Left lung (tissue), 14 donors: ENCODE measurements at places on chromosomes 4 and X.

GRCh38 chrX:112120721-112121120 is 38.1 kb upstream of the TRPC5 start:
- peak; percentile 34 for DNase-seq

DNA sequence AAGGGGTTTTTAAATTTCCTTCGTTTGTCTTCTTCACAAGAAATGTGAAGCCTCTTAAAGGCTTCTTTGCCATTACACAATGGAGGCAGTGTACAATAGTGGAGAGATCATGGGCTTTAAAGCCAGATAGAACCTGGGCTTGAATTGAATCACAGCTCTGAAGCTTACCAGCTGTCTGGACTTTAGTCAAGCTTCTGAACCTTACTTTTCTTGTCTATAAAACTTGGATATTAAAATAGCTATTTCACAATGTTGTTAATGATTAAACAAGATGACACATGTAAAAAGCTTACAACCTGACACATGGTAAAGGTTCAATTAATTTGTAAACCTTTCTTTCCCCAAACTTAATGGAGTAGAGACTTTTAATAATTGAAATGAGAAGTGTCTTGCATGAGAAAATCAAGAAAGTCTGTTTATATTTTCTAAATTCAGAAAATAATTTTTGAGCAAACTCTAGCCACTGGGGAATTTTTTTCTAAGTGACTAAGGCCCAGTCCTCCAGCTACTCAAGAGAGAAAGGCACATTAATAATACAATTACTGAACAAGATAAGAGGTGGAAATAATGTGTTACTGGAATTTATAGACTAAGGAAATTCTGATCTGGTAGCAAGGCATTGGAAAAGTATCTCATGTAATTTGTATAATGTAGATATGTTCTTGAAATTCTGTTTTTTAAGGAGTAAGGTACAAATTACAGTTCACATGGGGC is 21.7 kb upstream of the TBC1D8B start:
- DNase-seq = no peak

DNA sequence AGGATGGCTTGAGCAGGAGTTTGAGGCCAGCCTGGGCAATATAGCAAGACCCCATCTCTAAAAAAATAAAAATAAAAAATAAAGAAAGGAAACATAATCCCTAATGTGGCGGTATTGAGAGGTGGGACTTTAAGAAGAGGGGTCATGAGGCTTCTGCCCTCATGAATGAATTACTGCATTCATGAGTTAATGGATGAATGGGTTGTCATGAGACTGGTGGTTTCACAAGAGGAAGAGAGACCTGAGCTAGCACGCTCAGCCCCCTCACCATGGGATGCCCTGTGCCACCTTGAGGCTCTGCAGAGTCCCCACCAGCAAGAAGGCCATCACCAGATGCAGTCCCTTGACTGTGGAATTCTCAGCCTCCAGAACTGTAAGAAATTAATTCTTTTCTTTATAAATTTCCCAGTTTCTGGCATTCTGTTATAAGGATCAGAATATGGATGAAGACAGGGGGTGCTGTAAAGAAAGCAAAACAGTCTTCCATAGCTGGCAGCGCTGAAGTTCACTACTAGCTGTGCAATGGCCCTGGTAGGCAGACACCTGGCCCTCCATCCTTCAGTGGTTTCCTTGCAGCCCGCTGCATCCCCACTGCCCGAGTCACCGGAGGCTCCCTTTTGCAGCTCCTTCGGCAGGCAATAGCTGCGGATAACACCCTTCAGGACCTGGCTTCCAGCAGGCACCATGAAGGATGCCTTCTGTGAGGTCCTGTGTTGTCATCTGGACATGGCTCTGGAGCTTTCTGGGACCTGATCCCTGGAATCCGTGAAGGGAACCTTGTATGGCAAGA is 44.8 kb upstream of the NSG1 start:
- no peak for DNase-seq

- DNase-seq = no peak
Observed at GRCh38 chr4:146567396-146567795, 45.7 kb upstream of the SLC10A7 start.

GRCh38 chrX:150544835-150545770 is 23.3 kb upstream of the MTM1 start:
- DNase-seq = no peak

GRCh38 chr4:102420563-102421398 is 75.5 kb upstream of the SLC39A8 start:
- peak; percentile 24 for DNase-seq

- DNase-seq = no peak
Observed at GRCh38 chrX:112664924-112665323, 14.8 kb downstream of the LHFPL1 start.

DNA sequence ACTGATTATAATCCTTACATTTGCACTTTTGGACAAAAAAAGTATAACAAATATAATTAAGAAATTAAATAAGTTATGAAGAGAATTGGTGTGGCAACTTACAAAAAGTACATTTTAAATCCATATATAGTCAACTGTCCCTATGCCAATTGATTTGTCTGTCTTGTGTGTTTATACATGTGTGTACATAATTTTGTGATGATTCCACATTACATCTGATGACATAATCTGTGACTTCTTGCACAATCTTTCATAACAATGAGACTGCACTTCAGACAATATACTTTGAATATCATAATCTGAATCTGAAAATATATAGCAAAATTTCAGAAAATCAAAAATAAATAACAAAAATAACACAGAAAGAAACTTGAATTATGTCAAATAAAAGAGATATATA is 953.4 kb downstream of the FAT4 start:
- no peak for DNase-seq

- DNase-seq = no peak
Observed at GRCh38 chr4:101678180-101678579, 112.3 kb upstream of the BANK1 start.

DNA sequence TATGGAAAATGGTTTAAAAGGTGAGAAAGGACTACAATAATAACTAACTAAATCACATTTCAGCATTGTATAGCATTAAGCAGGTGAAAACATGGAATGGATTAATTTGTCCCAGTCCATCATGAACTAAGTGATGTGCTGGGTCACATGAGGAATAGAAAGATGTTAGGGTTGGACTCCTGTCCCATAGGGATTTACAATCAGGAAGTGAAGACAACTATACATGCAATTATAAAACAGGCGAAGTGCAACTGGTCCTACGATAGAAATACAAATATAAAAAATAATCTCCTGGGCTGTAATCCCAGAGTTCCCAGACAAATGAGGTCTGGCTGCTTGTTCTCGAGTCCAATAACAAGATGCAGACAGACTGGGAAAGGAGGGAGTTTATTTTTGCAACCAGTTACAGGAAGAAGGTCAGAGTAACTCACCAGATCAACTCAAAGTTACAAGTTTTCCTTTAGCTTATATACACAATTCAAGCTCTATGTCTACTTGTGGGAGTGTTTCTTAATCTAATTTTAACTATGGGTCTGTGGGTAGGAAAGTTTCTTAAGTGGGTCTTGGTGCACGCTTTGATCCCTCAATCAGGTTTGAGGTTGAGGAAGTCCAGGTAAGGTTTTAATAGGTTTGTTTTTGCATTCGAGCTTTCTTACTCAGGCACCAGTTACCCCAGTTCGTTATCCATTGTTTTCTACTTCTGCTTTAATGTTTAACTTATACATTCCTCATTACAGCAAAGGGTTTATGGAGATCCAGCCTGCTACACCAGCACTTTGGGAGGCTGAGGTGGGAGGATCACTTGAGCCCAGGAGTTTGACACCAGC is 50.1 kb downstream of the IGFBP7 start:
- DNase-seq = no peak

- DNase-seq = no peak
Observed at GRCh38 chr4:152436384-152436783, 99.5 kb downstream of the FBXW7 start.

DNA sequence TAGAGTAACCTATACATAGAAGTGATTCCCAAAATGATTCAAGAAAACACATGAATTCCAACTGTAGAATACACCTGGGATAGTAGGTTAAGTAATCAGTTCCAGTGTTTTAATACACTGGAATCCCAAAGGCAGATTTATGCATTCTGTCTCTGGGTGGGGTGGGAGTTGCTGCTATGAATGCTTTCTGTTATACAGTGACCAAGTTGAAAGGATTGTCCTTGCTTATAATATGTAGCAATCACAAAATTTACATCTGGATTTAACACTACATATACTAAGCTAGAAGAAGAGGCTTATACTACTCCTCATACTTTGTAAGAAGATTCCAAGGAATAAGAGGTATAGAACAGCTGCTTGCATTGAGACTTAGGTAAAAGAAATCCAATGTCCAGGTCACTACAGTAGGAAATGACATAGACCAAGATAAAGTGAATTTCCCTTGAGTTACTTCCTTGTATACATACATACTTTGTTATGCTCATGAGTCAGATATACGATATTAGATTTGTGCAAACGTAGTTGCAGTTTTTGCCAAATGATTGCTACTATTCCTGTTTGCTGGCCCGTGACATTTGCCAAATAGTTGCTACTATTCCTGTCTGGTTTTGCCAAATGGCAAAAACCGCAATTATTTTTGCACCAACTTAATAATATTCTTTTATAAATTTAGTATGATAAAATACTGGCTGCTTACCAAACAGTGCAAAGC is 210.5 kb upstream of the DIAPH2 start:
- no peak for DNase-seq

- peak; percentile 10 for DNase-seq
Observed at GRCh38 chr4:119982756-119983155, 83.9 kb downstream of the MAD2L1 start.

GRCh38 chrX:47232803-47233332 is at the start of gene USP11:
TSS of gene USP11 (plus strand) at chrX:47233009. CDS start at chrX:47233044, 35 bp downstream.
- DNase-seq = peak; percentile 47

DNA sequence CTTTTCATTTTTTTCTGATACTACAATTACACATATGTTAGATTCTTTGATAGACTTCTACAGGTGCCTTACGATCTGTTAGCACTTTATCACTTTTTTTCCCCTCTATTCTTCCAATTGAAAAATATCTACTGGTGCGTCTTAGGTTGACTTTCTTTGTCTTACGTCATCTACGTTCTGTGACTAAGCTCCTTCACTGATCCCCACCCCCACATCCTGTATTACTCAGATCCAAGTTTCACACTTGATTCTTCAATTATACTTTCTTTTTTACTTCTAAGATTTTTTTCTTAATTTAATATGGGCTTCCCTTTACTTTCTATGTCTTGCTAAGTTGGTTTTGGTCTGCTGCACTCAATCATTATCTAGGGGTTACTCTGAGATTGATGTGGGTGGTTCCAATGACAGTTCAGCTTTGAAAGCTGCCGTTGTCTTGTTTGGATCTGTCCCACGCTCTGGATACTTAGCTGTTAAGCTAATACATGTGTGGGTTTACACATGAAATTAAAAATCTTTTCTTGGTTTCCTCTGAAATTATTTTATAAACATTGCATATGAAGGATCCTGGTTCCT is 1321.1 kb downstream of the RAPGEF2 start:
- no peak for DNase-seq

- no peak for DNase-seq
Observed at GRCh38 chr4:176775338-176775737, 17.4 kb downstream of the VEGFC start.
